Ecto neural progenitor cell (in vitro differentiated cells): ENCODE measurements at places on chromosomes 7 and 10.

DNA sequence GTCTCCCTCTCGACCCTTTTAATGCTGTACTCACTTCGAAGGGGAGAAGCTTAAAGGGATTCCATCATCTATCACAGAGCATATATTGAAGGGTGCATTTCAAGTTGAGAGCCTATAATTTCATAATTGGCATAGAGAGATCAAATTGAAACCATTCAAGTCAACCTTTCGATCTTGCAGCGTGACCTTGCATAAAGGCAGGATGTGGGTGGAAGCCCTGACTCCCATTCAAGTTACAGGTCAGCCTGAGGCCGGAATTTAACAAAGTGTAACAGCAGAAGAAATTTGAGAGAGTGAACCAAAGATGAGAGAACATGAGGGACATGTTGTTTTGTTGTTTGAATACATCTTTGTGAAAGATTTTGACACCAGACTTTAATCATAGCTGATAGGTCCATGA, 195.3 kb upstream of the TPK1 start:
- DNase-seq: no peak

- DNase-seq: no peak
Observed at GRCh38 chr10:89346405-89347254, 18.8 kb downstream of the IFIT3 start.

- peak; percentile 24 for DNase-seq
Observed at GRCh38 chr10:11440250-11441150, 170.9 kb downstream of the USP6NL start.

DNA sequence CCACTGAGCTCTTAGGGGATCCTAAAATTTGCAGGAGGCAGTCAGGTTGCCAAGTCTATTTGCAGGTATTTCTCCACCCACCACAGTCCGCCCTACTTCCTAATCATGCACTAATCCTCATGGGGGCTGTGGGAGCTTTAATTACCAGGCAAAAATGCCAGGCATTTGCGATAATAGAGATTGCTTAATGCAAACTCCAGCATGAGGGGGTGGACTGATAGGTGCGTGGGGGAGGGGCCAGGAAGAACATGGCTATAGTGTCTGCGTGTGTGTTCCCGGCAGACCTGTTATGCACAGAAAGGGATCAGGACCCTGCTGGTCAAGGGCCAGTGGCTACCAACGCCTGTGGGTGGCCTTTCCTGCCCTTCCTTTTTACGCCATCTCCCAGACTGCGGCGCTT, 15.6 kb upstream of the AQP1 start:
- no peak for DNase-seq

DNA sequence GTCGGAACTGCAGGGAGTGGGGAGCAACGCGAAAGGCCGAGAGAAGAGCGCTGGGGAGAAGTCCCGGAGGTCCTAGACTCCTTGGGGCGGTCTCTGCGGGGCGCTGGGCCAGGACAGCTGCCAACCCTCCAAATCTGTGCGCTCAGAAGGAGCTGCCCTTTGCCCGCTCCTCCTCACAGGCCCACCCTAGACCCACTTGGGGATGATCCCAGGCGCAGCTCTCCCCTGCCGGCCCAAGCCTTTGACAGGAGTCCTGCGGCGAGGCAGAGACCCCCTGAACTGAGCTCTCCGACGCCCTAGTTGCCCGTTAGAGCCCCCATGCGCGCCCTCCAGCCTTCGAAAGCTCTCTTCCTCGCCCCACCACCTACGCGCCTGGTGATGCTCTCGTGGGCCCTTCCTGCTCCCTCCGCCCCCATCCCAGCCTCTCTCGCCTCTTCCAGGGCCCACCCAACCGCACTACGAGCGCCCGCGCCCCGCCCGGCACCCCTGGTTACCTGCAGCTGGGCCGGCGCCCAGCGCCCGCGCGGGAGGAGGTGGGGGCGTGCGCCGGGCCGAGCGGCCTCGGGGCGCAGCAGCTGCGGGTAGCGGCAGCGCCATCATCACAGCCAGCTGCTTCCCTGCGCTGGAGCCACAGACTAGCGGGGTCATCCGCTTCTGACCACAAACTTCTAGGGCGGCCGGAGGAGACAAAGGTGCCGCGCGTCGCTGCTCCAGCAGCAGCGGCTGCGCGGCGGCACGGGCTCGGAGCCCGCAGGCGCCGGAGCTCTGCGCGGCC, 353.4 kb downstream of the DNAJB6 start:
- DNase-seq: peak; percentile 72

- no peak for DNase-seq
Observed at GRCh38 chr10:22701132-22701826, 13.1 kb downstream of the PIP4K2A start.
